Activated CD8-positive, alpha-beta memory T cell treated with anti-CD3 and anti-CD28 coated beads, Interleukin-2, amount 10 ng/mL, durations not matched to agents 7 days and 5 days (primary cell): ENCODE measurements at places on chromosomes 4 and X. TPM values are rescaled to one million over a fixed set of nuclear protein-coding genes. Genes with fewer than 3 reads are reported as not detected.

DNA sequence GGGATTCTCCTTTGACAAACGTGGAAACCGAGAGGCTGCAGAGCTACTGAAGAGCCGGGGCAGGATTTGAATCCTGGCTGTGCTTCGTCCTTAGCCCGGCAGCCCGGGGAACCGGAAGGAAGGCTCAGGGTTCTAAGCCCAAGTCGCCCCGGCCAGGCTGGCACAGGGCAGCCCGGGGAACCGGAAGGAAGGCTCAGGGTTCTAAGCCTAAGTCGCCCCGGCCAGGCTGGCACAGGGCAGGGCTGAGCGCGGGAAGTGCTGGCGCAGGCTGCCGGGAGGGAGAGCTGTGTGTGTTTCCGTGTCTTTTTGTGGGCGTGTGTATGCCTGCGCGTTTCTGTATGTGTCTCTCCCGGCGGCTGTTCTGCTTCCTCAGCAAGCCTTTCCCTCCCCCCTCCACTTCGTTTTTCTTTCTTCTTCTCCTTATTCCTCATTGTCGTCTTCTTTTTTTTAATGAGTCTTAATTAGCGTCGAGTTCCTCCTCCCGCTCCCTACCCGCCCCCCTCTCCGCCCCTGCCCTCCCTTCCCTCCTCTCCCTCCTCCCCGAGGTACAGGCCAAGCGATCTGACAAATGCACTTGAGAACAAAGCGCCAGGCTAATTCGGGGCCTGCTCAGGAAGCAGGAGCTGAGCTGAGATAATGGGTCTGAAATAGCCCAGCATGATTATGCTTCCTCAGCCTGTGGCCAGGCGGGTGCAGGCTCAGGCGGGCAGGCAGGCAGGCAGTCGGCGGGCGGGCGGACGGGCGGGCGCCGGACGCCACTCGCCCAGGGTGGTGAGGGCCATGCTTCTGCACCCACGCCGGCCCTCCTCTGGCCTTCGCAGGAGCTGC lies 65.9 kb downstream of the EFNB1 start:
- no peak overlapping the region for H3K27ac ChIP-seq
- H3K4me1 ChIP-seq, result no peaks in the 10 kb centered on the region
- H3K27me3 ChIP-seq, result peaks cover 2% of the 10 kb centered on the region
- no peak overlapping the region for H3K4me3 ChIP-seq

DNA sequence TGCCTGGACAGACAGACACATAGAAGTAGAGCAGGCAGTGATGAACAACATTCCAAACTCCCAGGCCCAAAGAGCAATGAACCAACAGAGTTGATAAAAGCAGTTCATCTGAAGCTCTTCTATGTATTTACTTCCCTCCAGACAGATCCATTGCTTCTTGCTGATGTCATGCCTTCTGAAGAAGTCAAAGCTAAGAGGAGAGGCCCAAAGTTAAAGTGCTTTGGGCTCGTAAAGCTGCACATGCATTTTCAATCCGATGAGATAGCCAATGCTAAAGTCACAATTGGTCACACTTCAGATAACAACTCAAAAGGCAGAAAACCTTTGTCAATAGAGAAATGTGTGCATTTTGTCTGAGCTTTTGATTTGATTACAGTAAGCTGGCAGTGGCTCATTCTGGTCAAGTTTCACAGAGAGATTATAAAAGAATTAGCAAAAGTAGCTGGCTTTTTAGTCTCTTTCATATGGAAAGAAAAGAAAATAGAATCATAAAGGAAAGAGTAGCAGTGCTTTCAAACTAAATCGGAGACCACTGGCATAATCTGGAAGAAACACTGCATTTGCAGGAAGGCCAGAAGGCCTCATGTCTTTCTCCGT lies 82.0 kb downstream of the GPC4 start:
- no peak overlapping the region for H3K4me3 ChIP-seq
- H3K4me1 ChIP-seq, result no peaks in the 10 kb centered on the region
- no peak overlapping the region for H3K27ac ChIP-seq
- no peaks in the 10 kb centered on the region for H3K36me3 ChIP-seq

DNA sequence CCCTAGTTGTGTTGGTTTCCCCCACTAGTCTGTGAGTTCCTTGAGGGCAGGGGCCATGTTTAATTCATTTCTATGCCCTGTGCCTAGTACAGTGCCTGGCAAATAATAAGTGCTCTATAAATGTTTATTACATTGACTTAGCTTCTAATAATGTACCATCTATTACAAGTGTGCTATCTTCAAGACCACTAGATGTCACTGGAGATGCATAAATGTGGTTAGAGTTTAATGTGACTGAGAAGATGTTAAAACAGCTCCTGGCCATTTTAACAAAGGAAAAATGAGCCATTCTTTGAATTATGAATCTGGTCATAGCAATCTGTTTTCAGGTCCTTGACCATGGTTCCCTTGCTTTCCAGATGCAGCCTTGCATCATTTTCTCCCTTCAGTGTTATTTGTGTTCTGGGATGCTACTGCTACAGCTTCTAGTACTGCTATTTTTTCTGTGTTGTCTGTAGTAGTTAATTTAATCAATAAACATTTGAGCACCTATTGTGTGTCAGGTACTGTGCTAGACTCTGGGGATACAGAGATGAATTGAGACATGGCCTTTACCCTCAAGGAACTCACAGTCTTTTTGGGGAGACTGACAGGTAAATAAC lies 43.2 kb downstream of the SLC9A6 start:
- no peak for DNase-seq
- no peaks in the 10 kb centered on the region for H3K27me3 ChIP-seq
- no peak overlapping the region for H3K4me3 ChIP-seq
- no peak overlapping the region for H3K27ac ChIP-seq

DNA sequence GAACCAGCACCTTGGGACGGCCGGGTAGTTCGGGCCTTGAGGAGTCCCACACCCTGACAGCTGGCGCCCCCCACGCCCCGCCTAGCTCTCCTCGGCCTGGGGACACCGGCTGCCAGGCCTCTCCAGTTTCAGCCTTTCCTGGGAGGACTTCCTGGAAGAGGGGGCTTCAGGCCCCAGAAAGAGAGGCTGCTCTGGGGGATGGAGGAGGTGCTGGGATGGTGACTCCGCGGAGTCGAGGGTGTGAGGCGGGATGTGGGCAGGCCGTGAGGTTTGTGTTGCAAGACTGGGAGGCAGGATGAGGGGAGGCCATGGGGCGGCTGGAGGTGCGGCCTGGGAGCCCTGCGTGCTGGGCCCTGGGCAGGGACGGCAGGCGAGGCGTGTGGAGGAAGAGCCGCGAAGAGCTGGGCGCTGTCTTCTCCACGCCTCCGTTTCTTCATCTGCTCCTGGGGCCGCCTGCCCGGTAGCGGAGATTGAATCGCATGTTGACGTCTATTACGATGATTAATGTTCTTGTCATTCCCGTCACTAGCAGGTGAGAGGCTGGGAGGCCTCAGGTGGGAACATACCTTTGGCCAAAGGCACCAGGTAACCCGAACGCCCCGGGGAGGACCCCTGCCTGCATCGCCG lies 918 bp upstream of the FGFRL1 start:
- DNase-seq, result peak; percentile 92
- H3K27me3 ChIP-seq, result peaks cover 30% of the 10 kb centered on the region
- peak overlapping the region; percentile 71 for H3K4me3 ChIP-seq

DNA sequence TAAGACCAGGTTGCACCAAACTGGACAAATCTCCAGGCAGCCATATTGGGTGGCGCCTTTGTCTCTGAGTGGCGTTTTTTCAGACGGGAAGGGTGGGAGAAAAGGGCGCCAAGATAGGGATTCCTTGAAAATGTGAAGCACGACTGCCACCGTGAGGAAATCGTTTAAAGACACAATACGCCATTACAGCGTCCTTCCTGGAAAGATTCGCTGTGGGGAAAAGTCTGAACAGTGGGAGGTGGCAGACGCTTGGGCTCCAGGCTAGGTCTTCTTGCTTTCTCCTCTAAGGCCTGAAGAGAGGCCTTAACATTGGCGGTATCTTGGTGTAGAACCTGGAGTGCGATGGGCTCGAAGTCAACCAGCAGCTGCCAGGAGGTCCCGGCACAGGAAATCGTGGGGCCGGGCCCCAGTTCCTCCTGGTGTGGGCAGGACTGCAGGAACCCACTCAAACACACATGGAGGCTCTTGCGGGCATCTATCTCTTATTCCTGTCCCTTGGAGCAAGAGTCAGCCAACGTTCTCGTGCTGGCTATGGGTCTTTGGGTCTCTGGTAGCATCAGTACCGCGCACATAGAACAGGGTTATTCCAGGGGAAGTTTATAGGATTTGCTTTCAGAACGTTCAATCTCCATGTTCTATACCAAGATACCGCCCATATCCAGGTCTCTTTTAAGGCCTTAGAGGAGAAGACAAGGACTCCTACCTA lies 208.8 kb downstream of the OR13H1 start:
- H3K4me1 ChIP-seq, result no peaks in the 10 kb centered on the region
- DNase-seq, result no peak
- H3K27me3 ChIP-seq, result no peaks in the 10 kb centered on the region
- no peak overlapping the region for H3K27ac ChIP-seq
- H3K36me3 ChIP-seq, result peaks cover 8% of the 10 kb centered on the region
- no peak overlapping the region for H3K4me3 ChIP-seq

- peaks cover 30% of the 10 kb centered on the region for H3K36me3 ChIP-seq
- no peaks in the 10 kb centered on the region for H3K27me3 ChIP-seq
- peaks cover 6% of the 10 kb centered on the region for H3K4me1 ChIP-seq
- H3K27ac ChIP-seq, result no peak overlapping the region
- no peak overlapping the region for H3K4me3 ChIP-seq
These were observed 9.4 kb upstream of the TIMP1 start for GRCh38 chrX:47572773-47573340.

- DNase-seq, result no peak
- H3K4me1 ChIP-seq, result no peaks in the 10 kb centered on the region
- H3K27me3 ChIP-seq, result no peaks in the 10 kb centered on the region
- no peak overlapping the region for H3K27ac ChIP-seq
These were observed 15.5 kb downstream of the ZNF185 start for GRCh38 chrX:152913346-152913745.

GRCh38 chrX:139850968-139851367 lies 81.9 kb downstream of the ATP11C start:
- H3K36me3 ChIP-seq, result no peaks in the 10 kb centered on the region
- no peak overlapping the region for H3K4me3 ChIP-seq
- no peak for DNase-seq
- H3K27ac ChIP-seq, result no peak overlapping the region
- H3K27me3 ChIP-seq, result no peaks in the 10 kb centered on the region

- no peaks in the 10 kb centered on the region for H3K27me3 ChIP-seq
- DNase-seq, result no peak
- no peak overlapping the region for H3K27ac ChIP-seq
These were observed 782.5 kb upstream of the INTU start for GRCh38 chr4:126850286-126850685.

DNA sequence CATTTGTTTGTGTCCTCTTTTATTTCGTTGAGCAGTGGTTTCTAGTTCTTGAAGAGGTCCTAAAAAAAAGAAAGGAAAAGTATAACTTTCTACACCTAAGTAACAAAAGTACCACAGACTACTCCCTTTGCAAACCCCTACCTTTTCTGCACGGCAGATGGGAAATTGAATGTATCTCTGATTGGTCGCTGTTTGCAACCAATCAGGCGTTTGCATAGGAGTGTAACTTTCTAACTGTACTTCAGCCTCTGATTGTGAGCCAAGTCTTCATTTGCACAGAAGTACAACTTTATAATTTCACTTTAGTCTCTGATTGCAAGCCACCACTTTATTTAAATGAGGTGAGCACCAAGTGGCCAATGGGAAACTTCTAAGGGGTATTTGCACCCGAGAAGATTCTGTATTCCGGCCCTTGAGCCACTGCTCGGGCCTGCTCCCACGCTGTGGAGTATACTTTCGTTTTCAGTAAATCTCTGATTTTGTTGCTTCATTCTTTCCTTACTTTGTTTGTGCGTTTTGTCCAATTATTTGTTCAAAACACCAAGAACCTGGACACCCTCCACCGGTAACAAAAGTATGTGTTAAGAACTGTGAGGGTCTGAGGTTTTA lies 40.3 kb upstream of the FHL1 start:
- no peaks in the 10 kb centered on the region for H3K27me3 ChIP-seq
- no peak overlapping the region for H3K4me3 ChIP-seq
- H3K27ac ChIP-seq, result no peak overlapping the region
- DNase-seq, result no peak
- no peaks in the 10 kb centered on the region for H3K36me3 ChIP-seq

- no peak overlapping the region for H3K27ac ChIP-seq
- H3K4me3 ChIP-seq, result no peak overlapping the region
- DNase-seq, result peak; percentile 68
- no peaks in the 10 kb centered on the region for H3K36me3 ChIP-seq
- no peaks in the 10 kb centered on the region for H3K27me3 ChIP-seq
- no peaks in the 10 kb centered on the region for H3K4me1 ChIP-seq
These were observed 1.4 kb downstream of the HGFAC start for GRCh38 chr4:3442959-3443749.

- H3K4me3 ChIP-seq, result no peak overlapping the region
- no peak for DNase-seq
- no peaks in the 10 kb centered on the region for H3K4me1 ChIP-seq
- H3K27ac ChIP-seq, result no peak overlapping the region
- H3K27me3 ChIP-seq, result no peaks in the 10 kb centered on the region
These were observed 1372.9 kb downstream of the TECRL start for GRCh38 chr4:63036159-63036866.

DNA sequence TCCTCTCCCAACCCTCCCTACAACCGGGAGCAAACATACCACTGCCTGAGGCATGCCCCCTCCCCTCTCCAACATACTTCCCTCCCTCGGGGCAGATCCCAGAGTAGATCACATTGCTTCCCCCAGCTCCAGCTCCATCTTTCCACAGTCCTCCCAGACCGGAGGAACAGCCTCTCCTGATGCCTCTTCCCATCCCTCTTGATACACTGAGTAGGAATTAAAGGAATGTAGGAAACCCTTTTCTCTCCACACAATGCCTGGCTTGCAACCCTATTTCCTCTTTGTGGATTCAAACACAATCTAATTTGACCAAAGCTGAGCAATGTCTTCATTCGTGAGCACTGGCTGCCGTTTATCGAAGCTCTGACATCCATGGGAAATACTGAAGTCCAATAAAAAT lies 339.8 kb downstream of the BCOR start:
- H3K27ac ChIP-seq, result no peak overlapping the region
- no peaks in the 10 kb centered on the region for H3K27me3 ChIP-seq
- H3K4me3 ChIP-seq, result no peak overlapping the region

DNA sequence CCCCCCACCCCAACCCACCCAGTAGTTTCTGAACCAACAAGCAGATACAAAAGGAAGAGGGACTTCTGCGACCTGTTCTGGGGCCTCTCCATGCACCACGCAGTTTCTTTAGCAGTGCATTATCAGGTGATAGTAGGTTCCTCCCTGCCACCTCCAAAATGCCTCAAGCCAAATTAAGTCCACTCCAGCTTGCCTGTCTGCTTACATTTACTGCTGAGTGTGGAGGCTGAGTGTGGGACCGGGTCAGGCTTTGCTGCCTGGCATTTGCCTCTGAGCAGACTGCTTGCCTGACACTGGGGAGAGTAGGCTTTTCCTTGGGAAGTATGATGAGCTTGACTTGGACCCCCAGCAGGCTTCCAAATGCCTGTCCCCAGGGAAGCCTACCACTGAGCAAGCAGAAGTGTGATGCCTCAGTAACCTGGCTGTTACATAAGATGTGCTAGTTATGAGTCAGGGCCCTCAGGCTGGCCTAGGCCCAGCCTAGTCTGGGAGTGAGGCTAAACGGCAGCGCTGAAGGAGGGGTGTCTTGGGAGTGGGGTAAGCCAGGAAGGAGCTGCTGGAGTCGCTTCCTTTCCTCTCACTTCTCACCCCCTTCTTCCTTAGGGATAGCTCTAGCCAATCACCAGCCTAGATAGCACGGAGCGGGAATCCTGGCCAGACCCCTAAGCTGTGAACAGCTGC lies 9.0 kb downstream of the TSC22D3 start:
- H3K36me3 ChIP-seq, result no peaks in the 10 kb centered on the region
- no peak for DNase-seq
- peaks cover 6% of the 10 kb centered on the region for H3K4me1 ChIP-seq
- H3K4me3 ChIP-seq, result no peak overlapping the region
- no peak overlapping the region for H3K27ac ChIP-seq

Gene CLDN22
- total RNA-seq, result not detected

Gene NBDY
- total RNA-seq, result 30.4 TPM

Gene TMEM156
- total RNA-seq, result 18.8 TPM

Gene IL21
- 0.09 TPM for total RNA-seq

Gene HSFX2
- 0.23 TPM for total RNA-seq

Gene LPAR4
- 0.40 TPM for total RNA-seq

Gene MID1
- total RNA-seq, result 0.20 TPM

Gene PAGE2B
- 2.0 TPM for total RNA-seq

Gene FMR1NB
- not detected for total RNA-seq
